ENCODE measurements at places on chromosomes 7 and 10. TPM values are rescaled to one million over a fixed set of nuclear protein-coding genes. Genes with fewer than 3 reads are reported as not detected.

LLCFC1 gene
- total RNA-seq, result not detected

ABCC2 gene
- 1.3 TPM for total RNA-seq

SORCS3 gene
- not detected for total RNA-seq

MRPS16 gene
- total RNA-seq, result 72.9 TPM

SLC18A2 gene
- not detected for total RNA-seq

TECTB gene
- total RNA-seq, result not detected

SLC26A3 gene
- total RNA-seq, result not detected

HMX3 gene
- total RNA-seq, result not detected

YAE1 gene
- 22.2 TPM for total RNA-seq

SORCS1 gene
- not detected for total RNA-seq

CTBP2 gene
- 95.4 TPM for total RNA-seq

SEMA3A gene
- 193 TPM for total RNA-seq

ASZ1 gene
- not detected for total RNA-seq

TUBAL3 gene
- total RNA-seq, result not detected

VSTM2A gene
- total RNA-seq, result not detected

MINDY3 gene
- total RNA-seq, result 40.9 TPM
